Pancreas (tissue), 10 donors: ENCODE measurements at places on chromosomes 2 and 18. TPM values are rescaled to one million over a fixed set of nuclear protein-coding genes. Genes with fewer than 3 reads are reported as not detected.

VWC2L gene
- total RNA-seq = not detected

ABCG5 gene
- total RNA-seq = not detected

QPCT gene
- total RNA-seq = 5.6 TPM

FAM124B gene
- total RNA-seq = 0.29 TPM

NEB gene
- 0.58 TPM for total RNA-seq

ACMSD gene
- not detected for total RNA-seq

AMER3 gene
- total RNA-seq = 0.25 TPM

DLX1 gene
- not detected for total RNA-seq

UGT1A3 gene
- not detected for total RNA-seq

GRCh38 chr2:183283209-183283608 lies 159.0 kb downstream of the NUP35 start:
- no peak for DNase-seq
- H3K4me3 ChIP-seq = no peak overlapping the region
- H3K27ac ChIP-seq = no peak overlapping the region
- H3K36me3 ChIP-seq = no peaks in the 10 kb centered on the region

DNA sequence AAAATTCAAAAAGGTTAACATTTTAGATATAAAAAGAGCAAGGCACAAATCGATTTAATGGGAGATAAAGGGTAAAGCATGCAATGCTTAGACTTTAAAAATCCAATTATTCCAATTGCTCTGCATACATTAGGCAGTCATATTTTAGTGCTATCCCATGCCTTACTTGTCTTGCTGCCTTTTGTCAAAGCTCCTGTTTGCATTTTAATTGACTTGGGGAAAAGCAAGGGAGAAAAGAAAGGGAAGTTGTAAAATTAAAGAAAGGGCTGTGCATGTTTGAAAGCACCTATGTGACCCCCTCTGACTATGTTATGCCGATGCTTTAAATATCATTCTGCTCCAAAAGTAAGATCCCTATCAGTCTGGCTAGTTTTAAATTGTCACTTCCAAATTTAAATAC lies 193.7 kb upstream of the VWC2L start:
- H3K27me3 ChIP-seq = no peaks in the 10 kb centered on the region
- DNase-seq = no peak
- H3K4me1 ChIP-seq = no peaks in the 10 kb centered on the region

DNA sequence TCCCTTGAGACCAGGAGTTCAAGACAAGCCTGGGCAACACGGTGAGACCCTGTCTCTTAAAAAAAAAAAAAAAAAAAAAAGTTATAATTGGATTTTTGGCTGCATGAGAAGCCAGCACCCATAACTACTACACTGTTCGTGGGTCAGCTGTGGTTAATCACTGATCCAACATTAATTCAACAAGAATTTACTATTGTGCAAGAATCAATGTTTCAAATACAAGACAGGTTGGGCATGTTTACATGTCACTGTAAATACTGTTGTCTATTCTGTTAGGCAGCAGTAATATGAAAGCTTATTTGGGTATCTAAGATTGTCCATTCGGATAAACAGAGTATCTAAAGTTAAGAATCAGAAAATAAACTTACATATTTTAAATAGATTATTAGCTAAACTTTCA lies 62.3 kb downstream of the ESCO1 start:
- no peaks in the 10 kb centered on the region for H3K4me1 ChIP-seq
- peaks cover 19% of the 10 kb centered on the region for H3K36me3 ChIP-seq
- H3K4me3 ChIP-seq = no peak overlapping the region
- no peak for DNase-seq
- no peaks in the 10 kb centered on the region for H3K27me3 ChIP-seq
- no peak overlapping the region for H3K27ac ChIP-seq

GRCh38 chr2:176128982-176129796 lies at the start of gene HOXD8:
HOXD8 (plus strand) TSS chr2:176129705; CDS start chr2:176130367, 662 bp downstream.
- H3K27ac ChIP-seq = no peak within 1 kb of the TSS
- DNase-seq = no peak
- H3K27me3 ChIP-seq = peaks cover 12% of the 10 kb centered on the region
- H3K36me3 ChIP-seq = no peaks in the 10 kb centered on the region
- no peak within 1 kb of the TSS for H3K4me3 ChIP-seq

DNA sequence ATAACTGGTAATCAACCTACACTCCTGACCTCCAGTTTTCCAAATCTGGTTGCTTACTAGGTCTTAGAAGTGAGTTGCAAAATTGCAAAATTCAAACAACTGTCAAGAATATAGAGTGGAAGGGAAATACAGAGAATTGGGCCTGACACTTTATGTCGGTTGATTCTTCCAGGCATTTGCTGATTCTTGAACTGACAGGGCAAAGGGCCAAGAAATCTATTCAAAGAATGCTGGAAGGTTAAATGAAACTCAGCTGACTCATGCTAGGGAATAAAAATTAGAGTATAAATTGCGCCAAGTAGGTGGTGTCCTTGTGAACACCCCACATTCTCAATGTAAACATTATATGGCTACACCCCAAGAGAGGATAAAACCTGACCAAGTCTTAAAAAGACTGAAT lies 21.5 kb upstream of the ZSCAN30 start:
- no peak for DNase-seq
- no peaks in the 10 kb centered on the region for H3K36me3 ChIP-seq
- no peaks in the 10 kb centered on the region for H3K4me1 ChIP-seq
- no peak overlapping the region for H3K27ac ChIP-seq

GRCh38 chr2:43943809-43944452 lies 51.9 kb downstream of the LRPPRC start:
- no peaks in the 10 kb centered on the region for H3K27me3 ChIP-seq
- H3K36me3 ChIP-seq = peaks cover 9% of the 10 kb centered on the region
- DNase-seq = no peak
- H3K4me3 ChIP-seq = no peak overlapping the region
- peaks cover 3% of the 10 kb centered on the region for H3K4me1 ChIP-seq
- no peak overlapping the region for H3K27ac ChIP-seq

- no peaks in the 10 kb centered on the region for H3K27me3 ChIP-seq
- no peaks in the 10 kb centered on the region for H3K36me3 ChIP-seq
- no peak for DNase-seq
Measured at GRCh38 chr2:162127422-162127821, 24.6 kb downstream of the GCG start.
